IPS DF 19.7 (cell line): ENCODE measurements at places on chromosomes 12 and 14.

GRCh38 chr12:94191023-94191422, 42.6 kb downstream of the PLXNC1 start:
- DNase-seq, result no peak

GRCh38 chr14:75383721-75384120, 44.1 kb upstream of the JDP2 start:
- DNase-seq, result no peak

GRCh38 chr12:13365748-13366366, 169.3 kb downstream of the EMP1 start:
- DNase-seq, result no peak

DNA sequence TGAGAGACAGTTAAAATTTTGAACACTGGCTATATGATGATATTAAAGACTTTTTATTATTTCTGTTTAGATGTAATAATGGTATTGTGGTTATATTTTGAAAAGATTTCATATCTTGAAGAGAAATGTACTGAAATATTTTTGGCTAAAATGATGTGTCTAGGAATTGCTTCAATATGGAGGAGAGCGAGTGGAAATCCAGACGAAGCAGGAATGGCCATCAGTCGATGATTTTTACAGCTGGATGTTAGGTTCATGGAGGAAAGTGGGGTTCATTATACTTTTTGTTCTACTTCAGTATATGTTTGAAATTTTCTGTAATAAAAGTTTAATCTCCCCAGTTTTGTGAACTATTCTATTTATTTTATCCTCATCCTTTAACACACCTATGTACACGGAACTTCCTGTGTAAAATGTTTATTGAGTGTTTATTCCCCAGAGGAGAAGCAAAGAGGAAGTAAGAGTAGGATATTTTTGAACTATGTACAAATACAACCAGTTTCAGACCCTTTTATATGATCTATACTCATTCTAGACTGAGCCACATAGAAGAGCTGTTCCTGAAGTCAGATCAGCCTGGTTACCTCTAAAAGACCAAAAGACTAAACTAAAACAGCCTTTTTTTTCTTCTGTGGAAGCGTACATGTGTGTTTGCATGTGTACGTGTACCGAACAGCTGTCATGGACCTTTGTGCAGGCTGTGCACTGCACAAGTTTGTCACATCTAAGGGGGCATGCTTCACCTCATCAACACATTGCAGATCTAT, 211.0 kb upstream of the NUDT4 start:
- no peak for DNase-seq

DNA sequence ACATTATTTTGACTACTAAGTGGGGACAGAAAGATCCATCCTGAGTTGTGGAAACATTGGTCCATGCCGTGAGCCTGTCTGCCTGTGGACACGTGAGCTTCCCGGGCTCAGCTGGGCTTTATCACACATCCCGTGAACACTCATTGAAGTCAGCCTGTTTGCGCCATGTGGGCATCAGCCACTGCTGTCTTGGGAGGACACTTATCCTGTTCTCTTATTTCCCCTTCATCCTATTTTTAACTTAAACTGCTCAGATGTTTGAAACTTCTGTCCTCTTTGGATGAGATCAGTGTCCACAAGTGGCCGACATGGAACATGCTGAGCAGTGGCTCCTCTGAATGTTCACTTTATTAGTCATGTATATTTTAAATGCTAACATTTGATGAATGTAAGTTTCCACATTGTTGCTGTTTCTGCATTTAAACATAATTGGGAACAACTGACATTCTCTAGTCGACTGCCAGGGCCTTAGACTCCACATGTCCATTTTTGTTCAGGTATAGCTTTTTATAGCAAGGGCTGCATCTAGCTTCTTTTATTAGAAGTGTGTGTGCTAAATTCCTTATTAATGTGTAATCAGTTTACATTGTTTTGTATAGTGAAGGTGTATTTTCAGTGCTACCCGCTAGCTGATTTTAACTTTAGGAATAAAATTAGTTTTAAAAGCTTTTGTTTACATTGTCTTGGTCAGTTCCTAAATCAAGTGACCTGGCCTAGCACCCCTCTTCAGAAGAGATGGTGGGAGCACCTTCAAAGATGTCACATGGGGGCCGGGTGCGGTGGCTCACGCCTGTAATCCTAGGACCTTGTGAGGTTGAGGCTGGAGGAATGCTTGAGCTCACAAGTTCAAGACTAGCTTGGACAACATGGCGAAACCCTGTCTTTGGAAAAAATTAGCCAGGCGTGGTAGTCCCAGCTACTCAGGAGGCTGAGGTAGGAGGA, 24.0 kb downstream of the RNF34 start:
- DNase-seq, result no peak

GRCh38 chr12:39205969-39206368, 237.0 kb downstream of the KIF21A start:
- no peak for DNase-seq

- no peak for DNase-seq
Observed at GRCh38 chr12:20463913-20464524, 95.7 kb downstream of the PDE3A start.
